Cardiac fibroblast (primary cell): ENCODE measurements at places on chromosomes 4 and X.
A peak's percentile ranks its signal among the peaks of the same experiment; 100 is the strongest.

DNA sequence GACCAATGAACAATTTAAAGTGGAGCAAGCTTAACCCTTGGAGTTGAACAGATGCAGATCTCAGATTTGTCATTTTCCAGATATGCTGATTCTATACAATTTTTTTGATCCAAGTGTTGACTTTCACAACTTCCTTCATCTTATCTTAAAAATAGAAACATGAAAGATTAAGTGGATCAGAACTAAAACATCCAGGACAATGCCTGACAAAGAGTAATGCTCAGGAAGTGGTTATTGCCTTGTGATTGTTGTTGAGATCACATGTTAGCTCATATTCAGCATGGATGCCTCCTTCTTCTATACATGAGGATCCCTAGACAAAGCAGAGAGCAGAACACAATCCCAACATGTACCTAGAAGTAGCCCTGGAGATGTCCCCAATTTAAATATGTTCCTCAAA is 160.9 kb downstream of the PPARGC1A start:
- DNase-seq = no peak

DNA sequence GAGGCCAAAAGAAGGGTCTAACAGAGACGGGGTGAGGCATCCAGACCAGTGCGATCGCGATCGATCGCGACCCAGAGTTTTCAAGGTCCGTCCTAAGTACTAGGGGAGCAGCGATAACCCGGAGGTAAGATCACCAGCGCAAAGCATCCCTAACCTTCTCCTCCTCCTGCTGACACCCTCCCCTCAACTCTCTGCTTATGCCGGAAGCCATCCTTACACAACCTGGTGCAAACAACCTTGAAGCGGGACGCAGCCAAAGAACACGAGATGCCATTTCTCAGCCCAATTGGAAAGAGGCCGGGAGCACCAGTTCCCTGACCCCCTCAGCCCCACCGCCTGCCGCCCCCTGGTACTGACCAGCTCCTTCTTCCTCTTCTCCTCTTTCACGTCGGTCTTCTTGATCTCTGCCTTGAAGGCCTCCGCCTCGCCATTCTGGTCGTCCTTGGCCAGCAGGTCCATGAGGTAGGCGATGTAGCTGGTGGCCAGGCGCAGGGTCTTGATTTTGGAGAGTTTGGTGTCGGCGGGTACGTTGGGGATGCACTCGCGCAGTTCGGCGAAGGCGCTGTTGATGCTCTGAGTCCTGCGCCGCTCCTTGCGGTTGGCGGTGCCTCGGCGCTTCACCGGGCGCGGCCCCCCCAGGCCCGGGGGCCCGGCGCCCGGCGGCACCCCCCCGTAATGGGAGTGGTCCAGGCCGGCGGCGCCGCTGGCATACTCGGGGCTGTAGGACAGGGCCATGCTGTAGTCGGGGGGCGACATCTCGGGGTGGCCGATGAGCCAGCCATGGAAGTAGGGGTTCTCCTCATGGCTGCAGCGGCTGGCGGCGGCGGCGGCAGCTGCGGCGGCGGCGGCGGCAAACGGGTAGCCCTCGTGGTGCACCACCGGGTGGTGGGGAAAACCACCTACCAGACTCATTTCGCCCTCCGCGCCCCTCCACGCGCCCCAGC is 1.4 kb downstream of the HAND2 start:
- DNase-seq = peak; percentile 50

- peak; percentile 85 for DNase-seq
Observed at GRCh38 chrX:11629593-11630211, 36.0 kb downstream of the ARHGAP6 start.

- peak; percentile 90 for DNase-seq
Observed at GRCh38 chr4:157014621-157015591, 43.3 kb upstream of the PDGFC start.

DNA sequence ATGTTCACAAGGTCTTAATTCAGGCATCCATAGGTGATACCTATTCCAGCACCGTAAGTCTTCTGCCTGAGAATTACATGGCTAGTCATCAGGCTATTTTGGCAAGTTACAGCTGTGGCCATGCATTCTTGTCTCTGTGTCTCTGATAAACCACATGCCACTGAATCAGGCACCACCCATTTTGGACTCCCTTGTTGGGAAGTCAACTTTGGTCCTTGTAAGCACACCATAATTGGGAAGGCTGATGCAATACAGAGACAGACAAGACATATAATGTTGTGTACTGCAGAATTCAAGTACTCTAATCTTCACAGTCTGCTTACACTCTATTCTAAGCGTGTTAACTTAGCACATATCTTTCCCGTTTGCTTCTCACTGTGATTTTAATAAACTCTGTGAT is 483.7 kb upstream of the FTHL17 start:
- peak; percentile 23 for DNase-seq

- no peak for DNase-seq
Observed at GRCh38 chrX:104662694-104663093, 96.7 kb downstream of the IL1RAPL2 start.

GRCh38 chrX:19836337-19836736 is 51.1 kb downstream of the SH3KBP1 start:
- DNase-seq = no peak
